Fibroblast of lung (primary cell): ENCODE measurements at places on chromosomes 6 and 20. TPM values are rescaled to one million over a fixed set of nuclear protein-coding genes. Genes with fewer than 3 reads are reported as not detected.
A peak's percentile ranks its signal among the peaks of the same experiment; 100 is the strongest.

DNA sequence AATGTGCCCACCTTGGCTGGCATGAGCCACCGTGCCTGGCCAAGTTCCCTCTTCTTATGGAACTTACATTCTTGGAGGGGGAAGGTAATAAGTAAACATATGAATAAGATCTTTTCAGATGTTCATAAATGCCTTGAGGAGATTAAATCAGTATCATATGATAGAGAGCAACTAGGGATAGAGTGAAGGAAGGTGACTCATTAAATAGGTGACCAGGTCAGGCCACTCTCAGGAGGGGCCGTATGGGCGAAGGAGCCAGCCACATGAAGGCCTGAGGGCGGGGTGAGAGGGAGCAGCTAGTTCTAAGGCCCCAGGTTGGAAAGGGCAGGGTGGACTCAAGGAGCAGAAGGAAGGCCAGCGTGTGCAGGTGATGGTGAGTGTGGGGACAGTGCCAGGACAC is 91.1 kb downstream of the UST start:
- DNase-seq, result no peak
- no peaks in the 10 kb centered on the region for H3K4me1 ChIP-seq
- H3K4me3 ChIP-seq, result no peak overlapping the region
- no peak overlapping the region for H3K27ac ChIP-seq
- no peaks in the 10 kb centered on the region for H3K36me3 ChIP-seq
- no peaks in the 10 kb centered on the region for H3K27me3 ChIP-seq

DNA sequence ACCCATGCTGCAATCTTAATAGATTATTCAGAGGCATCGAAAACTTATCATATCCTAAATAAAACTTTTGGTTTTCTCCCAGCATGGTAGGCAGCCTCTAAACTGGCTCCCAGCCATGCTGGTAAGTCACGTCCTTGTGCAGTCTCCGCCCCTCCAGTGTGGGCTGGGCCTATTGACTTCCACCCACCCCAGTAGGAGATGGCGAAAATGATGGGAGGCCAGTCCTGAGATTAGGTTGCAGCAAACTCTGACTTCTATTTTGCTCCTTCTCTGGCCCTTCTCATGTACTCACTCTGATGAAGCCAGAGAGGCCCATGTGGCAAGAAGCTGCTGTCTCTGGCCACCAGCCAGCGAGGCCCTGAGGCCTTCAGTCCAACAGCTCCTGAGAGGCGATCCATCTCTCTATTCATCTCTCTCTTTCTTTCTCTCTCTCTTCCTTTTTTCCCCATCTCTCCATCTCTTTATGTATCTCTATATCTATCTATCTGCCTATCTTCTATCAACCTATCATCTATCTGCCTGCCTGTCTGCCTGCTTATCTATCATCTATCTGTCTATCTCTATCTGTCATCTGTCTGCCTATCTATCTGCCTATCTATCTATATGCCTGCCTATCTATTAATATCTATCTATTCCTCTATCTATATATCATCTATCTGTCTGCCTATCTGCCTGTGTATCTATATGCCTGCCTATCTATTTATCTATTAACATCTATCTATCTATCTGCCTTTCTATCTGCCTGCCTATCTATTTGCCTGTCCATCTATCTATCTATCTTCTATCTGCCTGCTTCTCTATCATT is 52.7 kb upstream of the STX16 start:
- H3K4me3 ChIP-seq, result no peak overlapping the region
- H3K27ac ChIP-seq, result no peak overlapping the region
- DNase-seq, result peak; percentile 82
- no peaks in the 10 kb centered on the region for H3K36me3 ChIP-seq

DNA sequence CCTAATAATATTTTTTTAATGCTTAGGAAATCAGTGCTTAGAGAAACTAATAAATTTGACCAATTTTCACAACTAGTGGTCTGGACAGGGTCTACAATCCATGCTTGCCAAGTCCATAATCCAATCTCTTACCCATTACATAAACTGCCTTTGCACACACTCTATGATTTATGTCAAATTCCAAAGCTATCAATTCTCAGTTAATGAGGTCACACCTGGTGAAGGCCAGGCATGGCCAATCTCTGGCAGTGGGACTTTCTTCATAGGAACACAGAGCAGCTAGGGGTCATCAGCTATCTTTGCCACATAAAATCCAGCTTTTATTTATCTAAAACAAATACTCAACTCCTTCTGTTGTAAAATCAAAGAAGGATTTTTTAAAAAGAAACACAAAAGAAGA is 21.2 kb downstream of the PAK5 start:
- H3K4me3 ChIP-seq, result no peak overlapping the region
- no peaks in the 10 kb centered on the region for H3K27me3 ChIP-seq
- no peak for DNase-seq
- no peak overlapping the region for H3K27ac ChIP-seq
- no peaks in the 10 kb centered on the region for H3K36me3 ChIP-seq
- no peaks in the 10 kb centered on the region for H3K4me1 ChIP-seq

- H3K4me1 ChIP-seq, result no peaks in the 10 kb centered on the region
- peak; percentile 54 for DNase-seq
- no peaks in the 10 kb centered on the region for H3K27me3 ChIP-seq
- H3K36me3 ChIP-seq, result no peaks in the 10 kb centered on the region
- H3K4me3 ChIP-seq, result no peak overlapping the region
- no peak overlapping the region for H3K27ac ChIP-seq
These were observed 85.0 kb upstream of the SMLR1 start for GRCh38 chr6:130742131-130742681.

- no peak overlapping the region for H3K4me3 ChIP-seq
- DNase-seq, result no peak
- no peaks in the 10 kb centered on the region for H3K27me3 ChIP-seq
- H3K36me3 ChIP-seq, result no peaks in the 10 kb centered on the region
- no peaks in the 10 kb centered on the region for H3K4me1 ChIP-seq
These were observed 99.0 kb upstream of the TAB2 start for GRCh38 chr6:149218471-149218870.

DNA sequence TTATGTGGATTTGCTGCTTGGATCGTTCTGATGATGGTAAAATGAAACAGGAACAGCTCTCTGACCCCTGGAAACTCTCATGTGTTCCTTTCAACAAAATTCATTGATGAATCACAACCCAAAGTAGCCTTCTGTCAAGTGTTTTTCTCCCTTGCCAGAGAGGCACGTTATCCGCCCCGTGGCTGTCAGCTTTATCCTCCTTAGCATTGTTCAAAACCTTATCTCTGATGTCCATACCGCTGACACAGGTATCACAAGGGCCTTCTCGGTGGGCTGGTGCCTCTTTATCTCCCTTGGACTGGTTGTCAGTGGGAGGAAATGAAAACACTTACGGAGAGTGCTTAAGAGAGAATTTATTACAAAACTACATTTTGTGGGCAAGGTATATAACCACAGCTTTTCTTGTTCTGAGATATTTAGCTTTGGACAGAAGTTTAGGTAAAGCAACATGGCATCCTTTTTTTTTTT is 84.9 kb downstream of the TIAM2 start:
- no peaks in the 10 kb centered on the region for H3K36me3 ChIP-seq
- H3K27ac ChIP-seq, result no peak overlapping the region
- no peaks in the 10 kb centered on the region for H3K4me1 ChIP-seq
- no peak overlapping the region for H3K4me3 ChIP-seq

DNA sequence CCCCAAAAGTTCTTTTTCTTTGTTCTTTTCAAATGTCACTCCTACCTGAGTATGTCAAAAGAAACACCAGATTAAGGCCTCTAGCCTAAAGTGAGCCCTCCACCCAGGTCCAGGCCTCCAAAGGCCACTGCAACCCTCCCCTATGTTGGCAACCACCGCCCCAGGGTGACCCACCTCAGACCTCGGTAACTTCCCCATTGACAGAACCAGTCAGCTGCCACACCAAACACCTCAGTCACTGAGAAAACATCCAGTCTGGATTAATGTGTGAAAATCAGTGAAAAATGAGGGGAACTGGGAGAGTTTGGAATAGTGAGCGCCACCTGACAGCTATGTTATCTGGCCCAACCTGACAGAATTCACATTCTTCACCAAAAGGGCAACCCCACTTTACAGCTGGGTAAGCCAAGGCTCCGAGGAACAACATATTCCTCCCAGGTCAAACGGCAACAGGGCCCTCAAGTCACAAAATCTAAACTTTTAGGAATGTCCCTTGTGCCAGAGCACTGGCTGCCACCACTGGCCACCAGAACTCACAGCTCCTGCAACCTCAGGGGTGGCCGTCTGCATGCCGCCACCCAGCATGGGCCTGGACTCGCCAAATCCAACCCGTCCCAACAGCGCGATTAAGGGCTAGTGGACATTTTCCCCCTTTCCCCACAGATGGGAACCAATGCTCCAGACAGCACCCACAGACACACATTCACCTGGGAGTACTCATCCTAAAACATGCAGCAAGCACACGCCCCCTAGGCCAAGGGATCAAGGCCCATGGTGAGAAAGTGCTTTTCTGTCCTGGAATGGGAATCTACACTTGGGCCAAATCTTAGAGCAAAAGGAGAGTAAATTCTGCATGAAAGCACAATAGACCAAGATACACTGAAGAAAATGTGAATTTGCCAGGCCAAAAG is 4.8 kb downstream of the TAF4 start:
- no peak overlapping the region for H3K4me3 ChIP-seq
- no peaks in the 10 kb centered on the region for H3K27me3 ChIP-seq
- no peak overlapping the region for H3K27ac ChIP-seq
- peaks cover 9% of the 10 kb centered on the region for H3K4me1 ChIP-seq
- no peak for DNase-seq
- no peaks in the 10 kb centered on the region for H3K36me3 ChIP-seq

DNA sequence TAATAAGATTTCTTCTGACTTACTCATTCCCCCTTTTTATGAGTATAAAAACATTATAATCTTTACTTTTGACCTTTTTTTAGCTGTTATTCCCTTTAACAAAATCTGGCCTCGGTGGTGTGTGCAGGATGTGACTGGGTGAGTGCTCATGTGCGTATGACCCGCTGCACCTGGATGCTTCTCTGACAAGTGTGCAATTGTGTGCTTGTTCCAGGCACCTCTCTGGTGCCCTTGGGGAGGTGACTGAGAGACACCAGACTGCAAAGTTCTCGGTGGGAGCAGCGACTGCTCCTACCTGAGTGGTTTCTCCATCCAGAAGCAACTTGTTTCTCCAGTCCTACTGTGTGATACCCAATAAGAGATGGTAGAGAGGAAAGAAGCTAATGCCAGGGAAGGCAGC is 65.0 kb downstream of the ISM1 start:
- H3K4me1 ChIP-seq, result no peaks in the 10 kb centered on the region

The NNAT gene
- total RNA-seq, result 0.26 and 0.83 TPM in 2 replicates

The HRH3 gene
- not detected in 2 replicates for total RNA-seq

The TMEM217 gene
- total RNA-seq, result 4.0 and 4.9 TPM in 2 replicates
